ENCODE measurements at places on chromosomes 1 and 21.
A peak's percentile ranks its signal among the peaks of the same experiment; 100 is the strongest.

GRCh38 chr1:245179706-245180105 lies 24.9 kb downstream of the KIF26B start:
- no peak for DNase-seq

DNA sequence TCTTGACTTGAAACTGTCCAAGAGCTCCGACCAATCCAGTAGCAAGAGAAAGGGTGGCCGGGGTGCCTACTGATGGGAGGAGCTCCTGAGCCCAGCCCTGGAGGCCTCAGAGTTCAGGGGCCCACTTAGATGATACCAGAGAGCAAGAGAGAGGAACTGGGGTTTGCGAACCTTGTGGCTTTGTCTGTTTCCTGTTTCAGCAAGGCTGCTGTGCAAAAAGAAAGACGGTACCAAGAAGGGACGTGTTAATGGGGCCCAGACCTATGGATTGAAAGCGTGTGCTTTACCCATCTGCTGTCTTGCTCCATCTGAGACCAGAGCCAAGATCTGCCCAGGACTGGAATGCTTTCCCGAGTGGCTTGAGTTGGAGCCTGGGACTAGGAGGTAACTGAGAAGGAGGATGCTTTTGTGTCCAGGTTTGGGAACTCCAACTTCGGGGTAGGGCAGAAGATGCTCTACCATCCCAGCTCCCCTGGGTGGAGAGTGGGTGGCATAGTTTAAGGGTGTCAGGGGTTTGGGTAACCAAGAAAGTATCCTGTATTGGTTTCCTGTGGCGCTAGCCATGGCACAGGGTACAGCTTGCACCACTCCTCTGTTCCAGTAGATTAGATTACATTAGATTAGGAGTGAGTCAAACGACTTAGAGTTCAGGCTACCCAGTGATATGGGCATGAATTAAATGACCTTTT lies at the start of gene TRAF3IP3:
TSS of gene TRAF3IP3 (plus strand) at position 128 of the 689 bp plus-strand sequence. CDS start 3,987 bp downstream, outside the sequence.
- DNase-seq, result peak; percentile 78

GRCh38 chr1:147822292-147822691 lies 61.9 kb upstream of the GJA5 start:
- DNase-seq, result no peak

DNA sequence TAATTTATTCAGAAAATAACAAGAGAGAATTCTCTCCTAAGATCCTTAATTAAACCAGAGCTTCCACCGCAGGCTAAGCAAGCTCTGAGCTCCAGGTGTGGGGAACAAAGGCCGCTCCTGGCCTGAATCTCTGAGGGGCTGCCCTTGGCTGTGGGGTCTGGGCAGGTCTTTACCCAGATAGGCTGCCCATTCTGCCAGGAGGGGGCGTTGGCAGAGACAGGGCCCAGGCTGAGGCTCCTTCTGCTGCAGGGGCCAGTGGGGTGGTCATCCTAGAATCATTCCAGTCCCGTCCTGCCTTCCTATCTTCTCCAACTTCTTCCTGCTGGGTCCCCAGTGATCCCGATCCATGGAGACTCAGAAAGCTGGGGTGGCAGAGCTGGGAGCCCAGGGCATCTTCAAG lies 82.9 kb upstream of the POU3F1 start:
- no peak for DNase-seq

GRCh38 chr1:18528616-18529015 lies 47.9 kb downstream of the KLHDC7A start:
- DNase-seq, result no peak

GRCh38 chr1:39081271-39082009 lies 55.3 kb downstream of the NDUFS5 start:
- DNase-seq, result peak; percentile 21

- no peak for DNase-seq
These were observed 55.4 kb upstream of the JAK1 start for GRCh38 chr1:65021795-65022194.

- DNase-seq, result no peak
These were observed 29.7 kb upstream of the TNFRSF1B start for GRCh38 chr1:12136916-12137610.

DNA sequence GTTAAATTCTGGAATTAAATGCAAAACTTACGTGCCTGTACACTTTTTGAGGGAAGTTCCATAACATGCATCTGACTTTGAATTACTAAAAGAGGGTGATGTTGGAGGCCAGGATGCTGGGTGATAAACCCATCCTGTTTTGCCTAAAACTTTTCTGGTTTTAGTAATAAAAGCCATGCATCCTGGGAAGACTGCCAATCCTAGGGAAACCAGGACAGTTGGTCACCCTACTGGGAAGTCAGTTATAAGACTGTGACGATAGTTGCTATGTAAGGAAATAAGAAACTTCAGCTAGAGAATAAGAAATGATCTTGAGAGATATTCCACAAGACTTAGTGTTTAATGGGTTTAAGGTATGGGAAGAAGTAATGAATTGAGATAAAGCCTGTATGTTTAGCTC lies 336.6 kb upstream of the LYPLAL1 start:
- no peak for DNase-seq

DNA sequence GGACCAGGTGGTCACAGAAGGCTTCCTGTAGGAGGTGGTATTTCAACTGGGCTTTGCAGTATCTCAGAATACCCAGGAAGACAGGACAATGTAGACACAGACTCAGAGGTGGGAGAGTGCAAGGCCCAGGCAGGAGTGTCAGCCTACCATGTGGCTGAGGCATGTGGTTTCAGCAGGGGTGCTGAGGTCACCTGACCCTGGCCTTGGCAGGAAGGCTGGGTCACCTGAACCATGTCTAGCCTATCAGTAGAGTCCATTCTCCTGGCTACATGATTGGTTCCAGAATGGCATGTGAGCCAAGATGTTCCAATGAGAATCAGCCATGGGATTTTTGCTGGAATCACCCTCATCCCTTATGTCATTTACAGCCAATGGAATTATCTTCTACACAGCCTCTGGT lies 169.4 kb downstream of the ACTL8 start:
- DNase-seq, result no peak

DNA sequence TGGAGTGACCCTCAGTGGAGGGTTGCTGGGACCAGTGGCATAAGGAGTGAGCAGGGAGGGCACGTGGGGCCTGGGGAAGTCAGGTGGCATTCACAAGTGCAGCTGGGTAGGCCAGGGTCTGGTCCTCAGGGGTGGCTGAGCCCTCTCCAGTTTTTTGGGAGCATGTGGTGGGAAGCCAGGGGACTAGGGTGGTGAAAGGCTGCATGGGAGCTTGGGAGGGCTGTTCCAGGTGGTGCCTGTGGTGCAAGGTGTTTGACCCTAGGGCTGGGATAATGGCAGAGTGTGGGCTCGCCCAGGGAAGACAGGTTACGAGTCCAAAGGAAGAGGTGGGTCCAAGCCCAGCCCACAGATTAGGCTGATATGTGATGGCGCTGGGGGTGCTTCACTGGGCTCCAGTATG lies 30.5 kb downstream of the MAN1C1 start:
- DNase-seq, result no peak

DNA sequence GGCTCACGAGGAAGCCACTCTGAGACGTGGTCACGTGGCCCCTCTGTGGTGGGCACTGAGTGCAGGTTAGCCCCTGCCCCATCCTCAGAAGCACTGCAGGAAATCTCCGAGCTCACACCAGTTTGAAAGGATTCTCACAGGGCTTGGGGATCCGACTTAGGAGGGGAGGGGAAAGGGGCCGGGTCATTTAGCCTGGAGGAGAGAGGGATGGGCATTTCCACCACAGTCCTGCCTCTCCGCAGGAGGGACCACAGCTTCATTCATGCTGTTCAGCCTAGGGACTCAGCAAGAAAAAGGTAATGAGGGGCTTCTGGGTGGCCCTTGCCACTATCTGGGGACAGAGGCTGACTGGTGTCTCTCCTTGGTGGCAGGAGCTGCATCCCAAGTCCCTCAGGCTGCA lies 126.5 kb downstream of the NPHP4 start:
- DNase-seq, result no peak

Measured in activated naive CD4-positive, alpha-beta T cell treated with Interleukin-2 at 50 U/mL for 16 hours (primary cell).